ENCODE measurements at places on chromosomes 4 and X.

DNA sequence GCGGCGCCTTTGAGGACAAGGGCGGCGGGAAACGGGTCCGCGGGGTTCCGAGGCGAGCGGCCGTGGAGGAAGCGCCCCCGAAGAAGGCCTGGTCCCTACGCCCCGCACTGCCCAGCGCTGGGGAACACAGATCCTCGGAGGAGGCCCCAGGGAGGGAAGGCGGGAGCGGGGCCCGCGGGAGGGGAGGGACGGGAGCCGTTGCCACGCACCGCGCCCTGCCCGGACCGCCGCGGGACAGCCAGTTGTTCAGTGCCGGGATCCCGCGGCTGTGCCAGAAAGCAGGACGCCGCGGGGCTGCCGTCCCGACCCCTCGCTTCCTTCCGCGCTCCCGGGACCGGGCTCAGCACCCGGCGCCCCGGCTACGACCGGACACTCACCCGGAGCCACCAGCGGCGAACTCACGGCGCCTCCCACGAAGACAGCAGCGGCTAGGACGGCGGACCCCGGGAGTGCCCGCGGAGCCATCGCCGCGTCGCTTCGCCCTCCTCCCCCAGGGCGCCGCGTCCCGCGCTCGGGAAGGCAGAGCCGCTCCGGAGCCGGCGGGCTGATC, 278 bp downstream of the RELL1 start:
- DNase-seq = no peak

DNA sequence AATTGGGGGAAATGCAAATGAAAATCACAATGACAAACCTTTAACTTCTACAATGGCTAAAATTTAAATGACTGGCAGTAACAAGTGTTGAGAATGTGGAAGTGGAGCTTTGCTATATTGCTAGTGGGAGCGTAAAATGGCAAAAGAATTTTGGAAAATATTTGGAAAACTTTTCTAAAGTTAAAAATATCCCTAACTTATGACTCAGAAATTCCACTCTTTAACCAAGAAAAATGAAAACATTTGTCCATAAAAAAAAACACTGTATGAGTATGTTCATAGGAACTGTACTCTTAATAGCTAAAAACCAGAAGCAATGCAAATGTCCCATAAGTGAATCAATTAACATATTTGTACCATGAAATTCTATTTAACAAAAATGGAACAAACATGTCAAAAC, 3.6 kb downstream of the TBCK start:
- no peak for DNase-seq

GRCh38 chr4:30450474-30450873, 269.7 kb upstream of the PCDH7 start:
- no peak for DNase-seq

- DNase-seq = no peak
These were observed 79.4 kb downstream of the SYNPO2 start for GRCh38 chr4:118968005-118968404.

- DNase-seq = no peak
These were observed 1.5 kb downstream of the KLF8 start for GRCh38 chrX:56233682-56234081.

DNA sequence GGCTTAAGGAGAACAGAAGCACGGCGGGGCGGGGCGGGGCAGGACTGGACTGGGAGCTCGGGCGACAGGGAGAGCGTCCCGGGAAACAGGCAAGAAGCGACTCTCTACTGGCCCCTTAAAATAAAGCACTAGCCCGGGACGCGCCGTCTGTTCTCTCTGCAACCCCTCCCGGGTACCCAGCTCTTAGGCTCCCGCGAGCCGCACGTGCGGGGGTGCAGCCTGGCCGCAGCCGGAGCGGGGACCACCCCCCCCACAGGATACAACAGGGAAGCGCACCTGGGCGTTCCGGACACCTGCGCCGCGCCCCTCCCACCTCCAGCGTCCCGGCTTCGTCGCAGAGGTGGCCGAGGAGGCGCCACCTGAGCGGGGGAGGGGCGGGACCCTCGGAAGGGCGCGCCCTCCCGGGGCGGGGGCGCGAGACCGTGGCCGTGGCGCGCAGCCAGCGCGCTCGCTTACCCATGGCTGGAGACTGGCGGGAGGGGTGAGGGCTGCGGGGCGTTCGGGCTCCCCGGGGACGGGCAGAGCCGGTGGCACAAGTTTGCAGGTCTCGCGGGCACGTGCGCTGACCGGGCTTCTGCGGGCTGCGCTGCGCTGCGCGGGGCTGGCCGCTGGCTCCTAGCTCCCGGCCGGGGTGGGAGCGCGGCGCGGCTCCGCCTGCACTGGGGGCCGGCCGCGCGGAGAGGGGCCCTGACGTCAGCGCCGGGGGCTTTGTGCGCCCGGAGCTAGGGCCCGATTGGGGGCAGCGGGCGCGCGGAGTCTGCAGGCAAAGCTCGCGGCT, 91.5 kb downstream of the GEMIN8 start:
- DNase-seq = no peak

DNA sequence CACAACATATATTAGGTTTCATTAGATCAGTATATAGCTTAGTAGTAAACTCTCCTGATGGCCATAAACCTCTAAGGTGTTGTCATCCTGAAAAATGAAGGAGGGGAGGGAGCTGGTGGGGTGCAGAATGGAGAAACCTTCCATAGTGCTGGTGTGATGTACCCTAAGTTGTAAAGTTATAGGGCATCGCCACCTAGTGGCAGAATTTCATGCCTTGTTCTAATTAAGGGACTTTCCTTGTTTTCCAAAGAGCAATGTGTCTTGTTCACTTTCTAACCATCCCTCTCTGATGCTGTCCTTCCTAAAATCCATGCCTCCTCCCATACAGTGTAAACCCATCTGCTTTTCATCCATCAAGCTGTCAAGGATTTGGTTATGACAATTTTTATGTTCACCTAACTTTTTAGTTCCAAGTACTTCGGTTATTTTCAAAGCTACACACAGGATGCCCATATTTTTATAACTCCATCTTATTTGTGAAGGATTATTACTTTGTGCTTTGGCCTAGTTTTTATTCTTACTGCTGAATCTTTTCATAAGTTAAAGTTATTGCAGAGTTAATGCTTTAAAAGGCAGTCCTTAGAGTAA, 4.5 kb downstream of the NBDY start:
- peak; percentile 61 for DNase-seq

- no peak for DNase-seq
These were observed 11.8 kb upstream of the CPE start for GRCh38 chr4:165367040-165367439.

- peak; percentile 26 for DNase-seq
These were observed 78.1 kb downstream of the BMP15 start for GRCh38 chrX:50988649-50989048.

GRCh38 chr4:182141061-182141460, 102.1 kb upstream of the TENM3 start:
- no peak for DNase-seq

DNA sequence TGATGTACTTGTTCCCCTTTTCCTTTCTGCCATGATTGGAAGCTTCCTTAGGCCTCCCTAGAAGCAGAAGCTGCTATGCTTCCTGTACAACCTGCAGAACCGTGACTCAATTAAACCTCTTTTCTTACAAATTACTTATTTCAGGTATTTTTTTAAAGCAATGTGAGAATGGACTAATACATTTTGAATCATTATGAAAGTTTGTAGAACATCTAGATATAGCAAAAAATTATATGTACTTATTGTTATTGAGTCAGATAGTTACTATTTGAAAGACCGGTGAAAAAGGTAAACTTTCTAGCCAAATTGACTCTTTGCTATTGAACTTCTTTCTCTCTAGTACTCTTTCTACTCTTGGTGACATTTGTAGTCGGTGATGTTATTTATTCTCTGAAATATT, 777.3 kb upstream of the GALNTL6 start:
- no peak for DNase-seq

DNA sequence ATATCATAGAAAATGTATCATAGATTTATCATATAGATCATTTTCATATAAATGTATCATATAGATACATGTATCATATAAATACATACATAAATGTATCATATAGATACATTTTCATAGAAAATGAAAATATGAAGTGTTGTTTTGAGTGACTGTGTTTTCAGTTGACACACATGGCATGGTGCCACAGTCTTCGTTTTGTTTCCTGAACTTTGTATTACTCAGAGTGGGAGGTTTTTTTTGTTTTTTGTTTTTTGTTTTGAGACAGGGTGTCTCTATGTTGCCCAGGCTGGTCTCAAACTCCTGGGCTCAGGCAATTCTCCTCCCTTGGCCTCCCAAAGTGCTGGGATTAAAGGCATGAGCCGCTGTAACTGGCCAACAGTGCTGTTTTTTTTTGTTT, 3.9 kb downstream of the RBM10 start:
- DNase-seq = no peak
